ENCODE measurements at places on chromosomes 16 and 17. TPM values are rescaled to one million over a fixed set of nuclear protein-coding genes. Genes with fewer than 3 reads are reported as not detected.

Gene FOXF1
- total RNA-seq: not detected

Gene TMC8
- total RNA-seq: 126 TPM

Gene TEX19
- 0.28 TPM for total RNA-seq

Gene NR1D1
- 21.8 TPM for total RNA-seq

Gene SSTR5
- not detected for total RNA-seq

Gene C16orf54
- 15.9 TPM for total RNA-seq

Gene SMIM36
- not detected for total RNA-seq

Gene KIF19
- total RNA-seq: 0.53 TPM

Gene PRAC1
- total RNA-seq: not detected

Gene FAM83G
- total RNA-seq: 15.9 TPM

Gene CTRB2
- not detected for total RNA-seq

Gene DCTN5
- 98.6 TPM for total RNA-seq

Gene NPIPA7
- 5.3 TPM for total RNA-seq

Gene ASPHD1
- 3.1 TPM for total RNA-seq

Gene PPY
- 0.90 TPM for total RNA-seq

Gene ARL5C
- total RNA-seq: not detected

Gene FAM171A2
- total RNA-seq: 0.32 TPM

Gene OR1F1
- total RNA-seq: 0.37 TPM

All from activated T-helper 17 cell treated with anti-CD3 and anti-CD28 coated beads, Interleukin-2, amount 50 U/mL, for 72 hours (primary cell).